ENCODE measurements at places on chromosomes 4 and X. TPM values are rescaled to one million over a fixed set of nuclear protein-coding genes. Genes with fewer than 3 reads are reported as not detected.

The S100P gene
- total RNA-seq = 3.4 TPM

The SLC6A14 gene
- total RNA-seq = not detected

The MAGEB1 gene
- total RNA-seq = not detected

The FATE1 gene
- total RNA-seq = not detected

The RS1 gene
- total RNA-seq = not detected

The GABRG1 gene
- total RNA-seq = not detected

- peaks cover 2% of the 10 kb centered on the region for H3K4me1 ChIP-seq
- H3K27ac ChIP-seq = no peak overlapping the region
- H3K4me3 ChIP-seq = no peak overlapping the region
- no peaks in the 10 kb centered on the region for H3K27me3 ChIP-seq
Observed at GRCh38 chrX:21863241-21863640, 7.5 kb downstream of the YY2 start.

DNA sequence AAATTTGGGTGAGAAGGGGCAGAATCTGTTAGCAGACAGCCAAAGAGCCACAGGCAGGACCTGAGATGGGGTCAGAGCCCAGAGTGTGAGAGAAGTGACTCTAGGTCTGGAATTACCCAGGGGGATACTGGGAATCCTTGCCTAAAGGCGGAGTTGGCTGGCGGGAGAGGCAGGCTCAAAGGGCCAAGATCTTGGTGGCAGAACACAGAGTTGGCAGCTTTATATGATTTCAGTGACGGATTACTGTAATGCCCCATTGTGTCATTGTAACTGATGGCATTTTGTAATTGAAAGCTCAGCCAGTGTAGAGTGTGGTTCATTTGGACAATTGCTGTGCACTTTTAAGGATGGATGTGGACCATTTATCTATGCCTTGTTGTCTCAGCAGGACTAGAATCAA is 77.3 kb downstream of the SMIM20 start:
- H3K27me3 ChIP-seq = peaks cover 3% of the 10 kb centered on the region
- H3K36me3 ChIP-seq = no peaks in the 10 kb centered on the region
- no peak overlapping the region for H3K27ac ChIP-seq
- no peak overlapping the region for H3K4me3 ChIP-seq
- DNase-seq = no peak

DNA sequence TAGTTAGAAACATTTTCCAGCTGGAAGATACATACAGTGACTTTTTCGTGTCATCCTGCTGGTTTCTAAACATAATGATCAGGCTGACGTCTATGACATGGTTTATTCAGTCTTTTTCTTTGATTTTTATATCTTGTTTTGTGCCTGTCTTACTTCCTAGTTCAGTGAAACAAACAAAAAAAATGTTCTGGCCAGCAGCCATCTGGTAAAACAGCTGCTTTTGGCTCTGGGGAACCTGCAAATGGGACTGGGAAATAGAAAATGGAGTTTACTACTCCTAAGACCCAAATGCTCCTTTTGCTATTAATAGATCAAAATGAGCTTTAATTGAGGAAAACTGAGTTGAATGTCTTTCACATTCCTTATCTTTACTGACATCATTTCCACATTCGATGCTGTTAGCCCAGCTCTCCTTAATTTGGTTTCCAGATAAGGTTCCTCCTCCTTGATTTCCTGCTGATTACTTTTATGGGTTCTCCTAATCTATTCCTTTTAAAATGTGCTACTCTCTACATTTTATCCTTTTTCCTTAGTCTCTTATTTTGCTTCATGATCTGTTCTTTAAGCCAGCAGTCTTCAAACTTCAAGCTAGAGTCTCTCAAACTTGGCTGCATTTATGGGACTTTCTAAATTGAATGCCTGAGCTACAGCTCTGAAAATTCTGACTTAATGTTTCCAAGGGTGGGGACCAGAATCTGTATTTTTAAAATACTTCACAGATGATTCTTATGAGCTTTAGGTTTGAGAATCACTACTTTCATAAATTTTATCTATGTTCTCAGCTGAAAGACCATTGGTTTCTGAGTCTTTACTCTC is 499.5 kb downstream of the ANKRD50 start:
- H3K36me3 ChIP-seq = no peaks in the 10 kb centered on the region
- no peak overlapping the region for H3K4me3 ChIP-seq

DNA sequence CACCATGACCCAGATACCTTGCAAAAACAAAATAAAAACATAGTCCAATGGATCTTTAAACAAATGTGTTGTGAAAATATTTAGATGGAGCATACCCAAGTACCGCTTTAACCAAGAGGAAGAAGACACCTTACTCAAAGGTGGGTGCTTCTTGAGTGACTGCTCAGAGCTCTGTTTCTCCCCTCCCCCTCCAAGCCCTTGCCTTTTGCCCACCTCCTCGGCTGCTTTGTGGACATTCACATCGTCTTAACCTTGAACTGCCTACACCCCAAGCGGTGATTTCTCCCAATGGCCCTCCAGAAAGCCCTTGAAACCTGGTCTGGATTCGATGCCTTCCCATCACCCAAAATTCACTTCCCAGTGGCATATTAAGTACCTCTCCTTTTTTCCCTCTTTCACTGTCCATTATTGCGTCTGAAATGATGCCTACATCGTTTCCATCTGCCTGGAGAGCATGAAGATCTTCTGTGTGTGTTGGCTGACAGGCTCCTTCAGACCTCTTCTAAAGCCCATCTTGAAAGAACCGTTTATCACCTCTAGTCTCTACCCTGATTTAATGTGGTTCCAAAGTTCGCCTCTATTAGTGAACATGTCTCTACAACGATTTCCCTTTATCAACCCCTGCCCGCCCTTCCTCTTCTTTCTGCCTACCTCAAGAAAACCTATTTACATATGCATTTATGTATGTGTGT is 968 bp downstream of the GPRIN3 start:
- peaks cover 9% of the 10 kb centered on the region for H3K36me3 ChIP-seq
- DNase-seq = no peak
- H3K4me1 ChIP-seq = peaks cover 58% of the 10 kb centered on the region
- peak overlapping the region; percentile 89 for H3K27ac ChIP-seq
- peak overlapping the region; percentile 87 for H3K4me3 ChIP-seq

- no peaks in the 10 kb centered on the region for H3K27me3 ChIP-seq
- peaks cover 25% of the 10 kb centered on the region for H3K4me1 ChIP-seq
- peaks cover 23% of the 10 kb centered on the region for H3K36me3 ChIP-seq
- no peak for DNase-seq
- H3K27ac ChIP-seq = no peak overlapping the region
Observed at GRCh38 chr4:169665046-169665737, 44.8 kb downstream of the CLCN3 start.

DNA sequence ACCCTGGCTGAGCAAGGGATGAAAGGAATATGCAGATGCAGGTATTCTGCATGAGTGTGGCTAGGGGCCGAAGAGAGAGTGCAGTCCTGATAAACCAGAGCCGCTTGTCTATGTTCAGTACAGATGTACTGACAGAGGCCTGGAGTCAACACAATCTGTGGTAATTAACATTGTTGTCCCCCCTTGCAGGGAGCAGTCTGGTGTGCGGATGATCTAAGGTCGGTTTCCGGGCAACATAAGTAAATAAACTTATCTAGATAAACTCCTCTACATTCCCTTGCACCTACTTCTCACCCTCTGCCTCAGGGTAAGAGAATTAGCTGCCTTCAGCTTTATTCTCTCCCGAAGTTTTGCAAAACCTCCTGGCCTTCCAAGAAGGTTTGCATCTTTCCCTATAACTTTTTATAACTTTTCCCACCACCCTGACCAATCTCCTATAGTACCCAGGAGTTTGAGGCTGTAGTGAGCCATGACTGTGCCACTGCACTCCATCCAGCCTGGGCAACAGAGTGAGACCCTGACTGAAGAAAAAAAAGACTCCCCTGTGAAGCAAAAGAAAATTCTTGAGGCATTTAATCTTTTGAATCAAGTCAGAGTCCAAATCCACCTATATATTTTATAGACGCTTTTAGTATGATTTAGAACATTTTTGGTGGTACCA is 26.6 kb downstream of the SNX25 start:
- peaks cover 16% of the 10 kb centered on the region for H3K36me3 ChIP-seq
- DNase-seq = no peak

DNA sequence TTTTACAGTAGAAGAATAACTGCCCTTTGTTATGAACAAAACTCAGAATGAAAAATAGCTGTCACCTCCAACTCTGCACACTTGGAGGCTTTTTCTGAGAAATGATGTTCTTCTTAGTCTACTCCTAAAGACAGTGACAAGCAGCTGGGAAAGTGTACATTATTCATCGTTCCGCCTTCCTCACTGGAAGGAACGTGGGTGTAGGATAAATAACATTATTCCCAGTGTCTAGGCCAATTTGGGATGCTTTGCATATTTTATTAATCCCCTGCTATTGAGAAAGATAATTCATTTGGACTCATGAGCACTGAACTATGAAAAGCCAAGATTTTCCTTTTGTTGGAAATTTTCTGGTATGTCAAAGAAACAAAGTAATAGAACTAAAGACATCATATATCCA is 87.8 kb downstream of the VCX2 start:
- H3K36me3 ChIP-seq = no peaks in the 10 kb centered on the region
- H3K27me3 ChIP-seq = no peaks in the 10 kb centered on the region
- no peak for DNase-seq

- no peak overlapping the region for H3K27ac ChIP-seq
- H3K4me1 ChIP-seq = peaks cover 9% of the 10 kb centered on the region
- H3K36me3 ChIP-seq = no peaks in the 10 kb centered on the region
Observed at GRCh38 chrX:13265549-13266132, 54.2 kb downstream of the ATXN3L start.

DNA sequence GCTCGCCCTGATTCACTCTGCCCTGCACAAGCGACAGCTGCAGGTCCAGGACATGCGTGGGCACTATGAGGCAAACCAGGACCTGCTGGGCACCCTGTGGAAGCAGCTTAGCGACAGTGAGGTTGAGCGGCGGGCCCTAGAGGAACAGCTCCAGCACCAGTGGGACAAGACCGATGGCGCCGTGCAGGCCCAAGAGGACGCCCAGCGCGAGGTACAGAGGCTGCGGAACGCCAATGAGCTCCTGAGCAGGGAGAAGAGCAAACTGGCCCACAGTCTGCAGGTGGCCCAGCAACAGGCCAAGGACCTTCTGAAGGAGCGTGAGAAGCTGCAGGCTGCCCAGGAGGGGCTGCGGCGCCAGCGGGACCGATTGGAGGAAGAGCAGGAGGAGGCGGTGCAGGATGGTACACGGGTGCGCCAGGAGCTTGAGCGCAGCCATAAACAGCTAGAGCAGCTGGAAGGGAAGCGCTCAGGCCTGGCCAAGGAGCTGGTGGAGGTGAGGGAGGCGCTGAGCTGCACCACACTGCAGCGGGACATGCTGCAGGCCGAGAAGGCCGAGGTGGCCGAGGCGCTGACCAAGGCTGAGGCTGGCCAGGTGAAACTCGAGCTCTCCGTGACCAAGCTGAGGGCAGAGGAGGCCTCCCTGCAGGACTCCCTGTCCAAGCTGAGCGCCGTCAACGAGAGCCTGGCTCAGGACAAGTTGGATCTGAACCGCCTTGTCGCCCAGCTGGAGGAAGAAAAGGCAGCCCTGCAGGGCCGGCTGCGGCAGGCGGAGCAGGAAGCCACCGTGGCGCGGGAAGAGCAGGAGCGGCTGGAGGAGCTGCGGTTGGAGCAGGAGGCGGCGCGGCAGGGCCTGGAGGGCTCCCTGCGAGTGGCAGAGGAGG is 12.8 kb downstream of the SMIM10L2A start:
- H3K27ac ChIP-seq = no peak overlapping the region
- H3K4me3 ChIP-seq = no peak overlapping the region
- H3K27me3 ChIP-seq = peaks cover 2% of the 10 kb centered on the region
- H3K4me1 ChIP-seq = peaks cover 9% of the 10 kb centered on the region

- H3K4me3 ChIP-seq = no peak overlapping the region
- no peak overlapping the region for H3K27ac ChIP-seq
- H3K27me3 ChIP-seq = peaks cover 29% of the 10 kb centered on the region
- peaks cover 3% of the 10 kb centered on the region for H3K4me1 ChIP-seq
- peaks cover 8% of the 10 kb centered on the region for H3K36me3 ChIP-seq
Observed at GRCh38 chr4:52665592-52665991, 6.5 kb upstream of the USP46 start.

DNA sequence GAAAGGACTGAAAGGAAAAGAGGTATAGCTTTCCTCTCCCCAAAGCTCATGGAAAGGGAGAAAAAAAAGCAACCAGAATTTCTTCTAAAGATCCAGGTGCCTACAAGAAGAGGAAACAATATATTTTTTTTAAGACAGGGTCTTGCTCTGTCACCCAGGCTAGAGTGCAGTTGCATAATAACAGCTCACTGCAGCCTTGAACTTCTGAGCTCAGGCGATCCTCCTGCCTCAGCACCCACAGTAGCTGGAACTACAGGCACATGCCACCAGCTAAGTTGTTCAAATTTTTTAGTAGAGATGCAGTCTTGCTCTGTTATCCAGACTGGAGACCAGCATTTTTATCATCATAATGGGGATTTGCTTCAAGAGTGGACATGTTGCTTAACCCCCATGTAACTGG is 30.5 kb upstream of the BBS12 start:
- no peak overlapping the region for H3K27ac ChIP-seq
- no peaks in the 10 kb centered on the region for H3K36me3 ChIP-seq
- no peak overlapping the region for H3K4me3 ChIP-seq
- H3K4me1 ChIP-seq = peaks cover 16% of the 10 kb centered on the region
- DNase-seq = no peak

GRCh38 chr4:48909697-48910096 is 3.1 kb upstream of the OCIAD2 start:
- peaks cover 41% of the 10 kb centered on the region for H3K4me1 ChIP-seq
- H3K4me3 ChIP-seq = no peak overlapping the region
- peak; percentile 87 for DNase-seq
- peaks cover 5% of the 10 kb centered on the region for H3K36me3 ChIP-seq
- H3K27me3 ChIP-seq = no peaks in the 10 kb centered on the region

GRCh38 chrX:132206259-132206658 is 13.0 kb downstream of the RAP2C start:
- no peak overlapping the region for H3K27ac ChIP-seq
- no peaks in the 10 kb centered on the region for H3K27me3 ChIP-seq
- peaks cover 34% of the 10 kb centered on the region for H3K4me1 ChIP-seq
- peaks cover 15% of the 10 kb centered on the region for H3K36me3 ChIP-seq

DNA sequence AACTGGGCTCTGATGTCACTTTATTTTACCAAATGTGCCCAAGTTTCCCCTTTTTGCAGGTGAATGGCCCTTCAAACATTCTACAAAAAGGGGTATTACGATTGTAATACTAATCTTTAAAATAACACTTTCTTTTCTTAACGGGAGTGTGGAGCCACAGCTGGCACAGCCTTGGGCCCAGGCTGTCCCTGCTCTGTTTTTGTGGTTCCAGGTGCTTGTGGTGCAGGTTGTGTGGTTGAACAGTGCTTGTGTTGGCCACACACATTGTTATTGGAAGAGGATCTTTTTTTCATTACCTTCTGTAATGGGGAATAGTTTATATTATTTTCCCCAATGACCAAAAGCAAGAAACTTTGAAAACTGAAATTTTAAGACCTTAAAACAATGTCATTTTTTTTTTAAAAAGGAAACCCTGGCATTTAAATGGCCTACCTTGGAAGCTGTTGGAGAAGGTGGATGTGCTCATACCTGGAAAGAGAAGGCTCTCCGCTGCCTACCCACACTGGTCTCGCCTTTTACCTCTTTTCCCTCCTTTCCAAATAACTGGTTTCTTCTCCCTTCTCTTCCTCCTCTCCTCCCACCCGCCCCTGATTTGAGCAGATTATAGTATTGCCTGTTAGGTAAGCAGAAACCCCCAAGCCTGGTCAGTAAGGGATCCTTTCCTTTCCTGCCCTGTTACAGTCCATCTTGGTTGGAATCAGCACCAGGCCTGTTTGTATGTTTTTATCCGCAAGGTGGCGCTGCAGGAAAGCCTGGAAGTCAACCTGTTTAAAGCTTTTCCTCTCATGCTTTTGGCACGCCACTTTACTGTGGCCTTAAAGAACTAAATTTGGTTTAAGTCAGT is 28.6 kb downstream of the HADH start:
- H3K27ac ChIP-seq = no peak overlapping the region
- DNase-seq = peak; percentile 92
- H3K36me3 ChIP-seq = peaks cover 41% of the 10 kb centered on the region
- no peak overlapping the region for H3K4me3 ChIP-seq
- H3K27me3 ChIP-seq = no peaks in the 10 kb centered on the region

GRCh38 chrX:71239781-71240180 is 14.2 kb downstream of the ZMYM3 start:
- H3K27ac ChIP-seq = no peak overlapping the region
- DNase-seq = no peak
- no peaks in the 10 kb centered on the region for H3K4me1 ChIP-seq
- peaks cover 14% of the 10 kb centered on the region for H3K36me3 ChIP-seq

Data from activated CD8-positive, alpha-beta T cell treated with anti-CD3 and anti-CD28 coated beads for 36 hours (primary cell).